LHCN-M2 (cell line): ENCODE measurements at places on chromosomes 5 and 9. TPM values are rescaled to one million over a fixed set of nuclear protein-coding genes. Genes with fewer than 3 reads are reported as not detected.

Gene INSL6
- total RNA-seq: not detected in 2 replicates

Gene STPG3
- not detected in 2 replicates for total RNA-seq

Gene ST8SIA4
- total RNA-seq: 11.2 and 13.9 TPM in 2 replicates

Gene PROB1
- total RNA-seq: 6.0 and 6.2 TPM in 2 replicates

Gene DMGDH
- total RNA-seq: 0.13 and 0.17 TPM in 2 replicates

Gene C5orf52
- not detected in 2 replicates for total RNA-seq

Gene SHLD3
- total RNA-seq: 2.1 and 2.7 TPM in 2 replicates

Gene FRMPD1
- 0.38 and 1.1 TPM in 2 replicates for total RNA-seq

Gene TXNDC8
- total RNA-seq: not detected in 2 replicates

Gene OMD
- total RNA-seq: 0.06 TPM in 1 of 2 replicates, not detected in the other

Gene MARCHF11
- not detected in 2 replicates for total RNA-seq

Gene EGFLAM
- 22.4 and 27.1 TPM in 2 replicates for total RNA-seq

Gene PTPRD
- not detected in 2 replicates for total RNA-seq

Gene ARHGEF39
- 4.4 and 4.5 TPM in 2 replicates for total RNA-seq

Gene TCOF1
- 40.1 and 42.3 TPM in 2 replicates for total RNA-seq

Gene CDH9
- not detected in 2 replicates for total RNA-seq

Gene NEURL1B
- total RNA-seq: 12.3 and 14.6 TPM in 2 replicates

Gene ORM2
- not detected in 2 replicates for total RNA-seq

Gene HAND1
- total RNA-seq: not detected in 2 replicates

Gene ZNF454
- total RNA-seq: not detected in 2 replicates

Gene FLT4
- total RNA-seq: 3.2 and 4.5 TPM in 2 replicates
